Mucosa of descending colon (tissue), 3 donors: ENCODE measurements at places on chromosomes 13 and 19. TPM values are rescaled to one million over a fixed set of nuclear protein-coding genes. Genes with fewer than 3 reads are reported as not detected.
A peak's percentile ranks its signal among the peaks of the same experiment; 100 is the strongest.

Gene FDX2
- 9.7 TPM for total RNA-seq

Gene SPIB
- total RNA-seq, result 61.6 TPM

Gene C1QTNF9
- not detected for total RNA-seq

Gene CHMP2A
- 125 TPM for total RNA-seq

Gene TMEM221
- 0.51 TPM for total RNA-seq

Gene CD79A
- 2.7 TPM for total RNA-seq

Gene MTUS2
- 0.85 TPM for total RNA-seq

Gene USHBP1
- total RNA-seq, result 2.2 TPM

- DNase-seq, result no peak
These were observed 3.7 kb downstream of the LMTK3 start for GRCh38 chr19:48507911-48508439.

DNA sequence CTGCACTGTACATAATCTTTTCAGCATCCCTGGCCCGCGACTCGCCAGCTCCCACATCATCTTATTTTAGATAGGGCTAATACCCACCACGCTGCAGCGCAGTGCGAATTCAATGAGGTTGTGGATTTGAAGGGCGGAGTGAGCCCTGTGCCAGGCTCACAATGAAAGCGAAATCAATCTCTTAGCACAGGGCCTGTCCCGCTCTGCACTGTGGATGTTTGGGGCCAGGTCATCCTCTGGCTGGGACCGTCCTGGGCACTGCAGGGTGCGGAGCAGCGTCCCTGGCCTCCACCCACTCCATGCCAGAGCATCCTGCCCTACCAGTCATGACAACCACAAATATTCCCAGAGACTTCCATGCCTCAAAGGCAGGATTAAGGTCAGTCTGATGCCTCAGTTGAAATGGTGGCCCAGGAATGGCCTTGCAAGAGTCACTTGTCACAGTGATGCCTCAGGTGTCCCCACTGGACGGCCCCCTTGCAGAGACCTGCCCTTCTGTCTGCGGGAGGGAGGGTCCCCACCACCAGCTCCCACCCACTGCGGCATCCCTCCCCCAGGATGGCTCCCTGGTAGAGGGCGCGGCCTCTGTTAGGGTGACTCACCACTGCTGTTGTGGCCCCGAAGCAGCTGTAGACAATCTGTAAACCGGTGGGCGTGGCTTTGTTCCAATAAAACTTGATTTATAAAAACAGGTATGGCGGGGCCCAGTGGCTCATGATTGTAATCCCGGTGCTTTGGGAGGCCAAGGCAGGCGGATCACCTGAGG is 5.6 kb downstream of the UHRF1 start:
- peak; percentile 94 for DNase-seq

- DNase-seq, result no peak
These were observed 6.6 kb downstream of the PPP2R1A start for GRCh38 chr19:52196256-52196967.

- DNase-seq, result no peak
These were observed 48.8 kb upstream of the INTS6 start for GRCh38 chr13:51501592-51502152.

DNA sequence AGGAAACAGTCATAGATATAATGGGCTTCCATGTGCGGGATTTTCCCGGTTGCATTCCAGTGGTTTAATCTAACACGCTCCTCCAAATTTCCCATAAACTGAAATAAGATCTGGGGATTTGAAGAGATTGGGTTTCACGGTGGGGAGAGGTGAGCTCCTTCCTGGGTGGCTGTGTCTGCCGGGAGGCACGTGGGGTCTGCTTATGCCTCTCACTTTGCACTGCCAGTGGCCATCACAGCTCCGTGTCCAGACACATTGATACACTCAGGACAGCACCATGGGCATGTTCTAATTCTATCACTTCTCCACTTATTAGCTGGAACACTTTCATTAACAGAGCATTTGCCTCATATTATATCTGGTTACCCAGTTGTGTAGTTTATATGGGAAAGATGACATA is 73.4 kb downstream of the SOX1 start:
- DNase-seq, result no peak

DNA sequence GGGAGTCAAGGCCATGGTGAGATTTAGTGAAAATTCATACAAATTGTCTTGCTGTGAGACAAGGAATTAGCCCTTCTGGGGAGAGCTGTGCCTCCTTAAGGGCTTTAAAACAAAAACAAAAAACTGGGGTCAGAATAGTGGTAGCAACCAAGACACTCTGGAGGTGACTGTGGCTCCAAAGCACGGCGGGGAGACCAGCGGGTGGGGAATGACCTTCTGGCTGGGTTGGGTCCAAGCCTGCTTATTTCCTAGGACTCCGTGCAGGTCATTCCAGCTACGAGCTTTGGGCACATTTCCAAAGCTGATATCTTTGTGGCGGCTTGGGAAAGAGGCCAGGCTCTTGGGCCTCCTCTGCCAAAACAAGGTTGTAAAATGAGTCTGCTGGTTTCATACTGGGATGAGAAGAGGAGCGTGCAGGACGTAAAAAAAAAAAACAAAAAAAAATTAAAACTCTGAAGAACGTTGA is 348.3 kb downstream of the UQCRFS1 start:
- peak; percentile 45 for DNase-seq

GRCh38 chr13:29454931-29455481 is 140.5 kb downstream of the SLC7A1 start:
- DNase-seq, result no peak

DNA sequence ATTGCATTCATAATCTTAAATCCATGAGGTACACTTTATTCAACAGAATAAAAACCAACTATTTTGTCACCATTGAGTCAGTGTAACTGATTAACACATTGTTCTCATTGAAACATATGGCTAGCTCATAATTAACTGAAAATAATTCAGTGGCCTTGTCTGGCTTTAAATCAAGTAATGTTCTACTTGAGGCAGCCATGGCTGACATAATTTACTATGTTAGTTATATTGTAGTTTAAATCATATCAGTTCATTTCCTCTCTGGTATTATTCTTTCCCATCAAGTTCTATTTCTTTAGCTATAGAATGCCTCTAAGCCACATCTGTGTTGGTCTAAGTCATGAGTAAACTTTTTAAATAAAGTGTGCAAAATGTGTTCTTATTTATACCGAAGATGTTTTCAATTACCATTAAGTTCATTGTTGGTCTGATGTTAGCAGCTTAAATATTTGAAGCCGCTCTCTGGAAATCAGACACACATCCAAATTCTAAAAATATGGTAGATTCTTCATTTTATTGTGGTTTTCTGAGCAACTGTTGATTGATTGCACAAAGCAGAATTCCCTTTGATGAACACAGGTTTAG is 393.7 kb downstream of the GPC6 start:
- DNase-seq, result no peak

DNA sequence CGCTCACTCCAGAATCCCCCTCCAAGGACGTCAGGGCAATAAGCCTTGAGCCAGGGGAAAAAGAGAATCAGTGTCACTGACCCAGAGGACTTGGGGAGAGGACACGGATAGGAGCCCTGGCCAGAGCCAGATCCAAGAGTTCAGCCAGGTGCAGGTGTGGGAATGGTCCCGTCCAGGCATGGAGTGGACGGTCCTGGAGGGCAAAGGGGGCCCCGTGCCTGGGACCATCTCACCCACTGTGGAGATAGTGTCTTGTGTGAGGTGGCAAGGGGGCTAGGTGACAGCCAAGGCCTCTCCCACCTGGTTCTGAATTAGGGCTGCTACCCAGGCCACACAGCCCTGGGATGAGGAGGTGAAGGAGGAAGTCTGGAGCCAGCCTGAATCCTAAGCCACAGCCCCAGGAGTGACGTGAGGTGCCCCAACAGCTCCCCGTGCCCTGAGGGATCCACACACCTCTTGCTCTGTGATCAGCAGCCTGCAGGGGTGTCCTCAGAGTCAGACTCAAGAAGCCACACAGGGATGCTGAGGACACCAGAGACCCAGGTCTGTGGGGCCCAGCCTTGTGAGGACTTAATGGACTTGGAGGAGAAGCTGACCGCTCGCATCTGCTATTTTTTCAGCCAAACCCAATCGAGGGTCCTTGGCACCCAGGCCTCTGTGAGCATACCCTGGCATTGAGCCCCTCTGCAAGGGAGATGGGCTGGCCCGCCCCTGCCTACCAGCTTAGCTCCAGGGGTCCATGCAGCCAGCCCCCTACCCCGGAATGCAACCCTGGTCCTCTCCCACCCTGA is 16.4 kb upstream of the ZNF14 start:
- DNase-seq, result no peak

GRCh38 chr13:79658333-79658975 is 177.5 kb downstream of the NDFIP2 start:
- no peak for DNase-seq

GRCh38 chr13:49455007-49455398 is 10.9 kb downstream of the SETDB2 start:
- DNase-seq, result no peak

DNA sequence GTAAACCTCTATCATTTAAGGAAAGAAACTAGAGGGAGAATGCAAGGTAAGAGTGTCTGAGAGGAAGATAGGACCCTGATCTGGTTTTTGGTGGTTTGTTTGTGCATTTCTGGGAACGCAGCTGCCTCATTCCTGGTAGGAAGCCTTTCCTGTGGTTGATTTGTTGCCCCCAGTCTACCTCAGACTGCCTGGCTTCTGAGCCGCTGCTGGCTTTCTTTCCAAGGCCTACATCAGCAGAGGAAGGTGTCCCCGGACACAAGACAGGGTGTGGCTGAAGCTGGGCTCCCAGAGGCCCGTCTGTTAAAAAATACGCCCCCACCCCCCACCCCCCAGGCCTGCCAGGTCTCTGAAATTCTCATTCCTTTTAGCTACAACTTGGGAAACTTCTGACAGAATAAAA is 42.6 kb downstream of the C13orf42 start:
- DNase-seq, result no peak

- peak; percentile 70 for DNase-seq
These were observed 536 bp upstream of the AKAP8 start for GRCh38 chr19:15379999-15380647.

GRCh38 chr13:32752311-32752710 is 166.1 kb downstream of the PDS5B start:
- no peak for DNase-seq

- DNase-seq, result no peak
These were observed 9.9 kb upstream of the PLA2G4C start for GRCh38 chr19:48120505-48120904.

GRCh38 chr13:39397896-39398265 is 205.1 kb downstream of the LHFPL6 start:
- DNase-seq, result no peak

DNA sequence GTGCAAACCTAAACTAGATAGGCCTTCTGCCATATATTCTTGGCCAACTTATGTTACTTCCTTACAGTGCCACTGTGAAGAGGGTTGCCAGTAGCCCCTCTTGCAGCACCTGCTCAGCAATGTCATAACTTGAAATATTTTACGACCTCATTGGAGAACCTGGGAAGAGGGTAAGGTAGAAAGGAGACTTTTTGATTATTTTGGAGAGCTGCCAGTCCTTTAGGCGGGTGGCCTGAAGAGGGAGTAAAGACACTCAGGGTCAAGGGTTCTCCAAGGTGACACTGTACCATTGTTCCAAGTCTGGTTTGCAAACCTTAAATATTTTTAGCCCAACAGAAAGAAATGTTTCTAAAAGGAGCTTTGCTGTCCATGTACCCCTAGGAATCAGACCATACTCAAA is 118.3 kb downstream of the FLT1 start:
- no peak for DNase-seq

GRCh38 chr13:75620020-75620419 is 16.1 kb upstream of the LMO7 start:
- DNase-seq, result no peak

- peak; percentile 57 for DNase-seq
These were observed 4.6 kb downstream of the PIK3R2 start for GRCh38 chr19:18157465-18158063.

DNA sequence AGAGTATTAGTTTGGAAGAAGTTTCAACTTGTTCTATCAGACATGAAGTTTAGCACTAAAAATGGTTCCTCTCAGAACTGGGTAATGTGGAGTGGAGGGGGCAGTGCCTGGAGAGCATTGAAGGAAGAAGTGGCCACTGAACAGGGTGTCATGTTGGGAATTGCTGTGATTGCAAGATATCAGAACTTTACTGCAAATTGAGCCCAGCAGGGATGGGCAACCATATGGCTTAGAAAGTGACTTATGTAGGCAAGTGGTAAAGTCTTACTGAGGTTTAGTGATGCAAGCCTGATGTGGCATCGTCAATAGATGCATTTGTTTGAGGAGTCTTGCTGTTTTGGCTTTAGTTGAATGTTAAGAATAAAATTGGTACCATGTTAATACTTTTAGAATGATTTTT is 31.7 kb downstream of the WASF3 start:
- no peak for DNase-seq

DNA sequence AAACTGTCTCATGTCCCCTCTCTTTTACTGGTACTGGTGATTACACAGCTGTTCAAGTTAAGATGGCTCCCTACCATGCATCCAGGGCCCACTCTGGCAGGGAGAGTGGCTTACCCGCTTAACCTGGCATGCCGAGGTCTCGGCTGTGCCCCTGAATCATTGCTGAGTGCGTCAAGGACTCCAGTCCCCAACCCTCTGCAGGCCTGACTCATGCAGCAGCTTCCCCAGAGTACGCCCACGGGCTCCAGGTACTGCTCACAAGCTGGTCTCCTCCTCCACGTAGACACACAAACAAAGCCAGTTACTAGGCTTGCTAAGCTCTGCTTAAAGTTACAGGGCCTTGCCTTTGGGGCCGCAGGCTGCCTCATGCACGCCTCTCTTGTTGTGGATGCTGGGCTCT is 447.4 kb downstream of the COG6 start:
- no peak for DNase-seq

GRCh38 chr19:27741236-27741635 is 1471.7 kb downstream of the UQCRFS1 start:
- DNase-seq, result no peak

DNA sequence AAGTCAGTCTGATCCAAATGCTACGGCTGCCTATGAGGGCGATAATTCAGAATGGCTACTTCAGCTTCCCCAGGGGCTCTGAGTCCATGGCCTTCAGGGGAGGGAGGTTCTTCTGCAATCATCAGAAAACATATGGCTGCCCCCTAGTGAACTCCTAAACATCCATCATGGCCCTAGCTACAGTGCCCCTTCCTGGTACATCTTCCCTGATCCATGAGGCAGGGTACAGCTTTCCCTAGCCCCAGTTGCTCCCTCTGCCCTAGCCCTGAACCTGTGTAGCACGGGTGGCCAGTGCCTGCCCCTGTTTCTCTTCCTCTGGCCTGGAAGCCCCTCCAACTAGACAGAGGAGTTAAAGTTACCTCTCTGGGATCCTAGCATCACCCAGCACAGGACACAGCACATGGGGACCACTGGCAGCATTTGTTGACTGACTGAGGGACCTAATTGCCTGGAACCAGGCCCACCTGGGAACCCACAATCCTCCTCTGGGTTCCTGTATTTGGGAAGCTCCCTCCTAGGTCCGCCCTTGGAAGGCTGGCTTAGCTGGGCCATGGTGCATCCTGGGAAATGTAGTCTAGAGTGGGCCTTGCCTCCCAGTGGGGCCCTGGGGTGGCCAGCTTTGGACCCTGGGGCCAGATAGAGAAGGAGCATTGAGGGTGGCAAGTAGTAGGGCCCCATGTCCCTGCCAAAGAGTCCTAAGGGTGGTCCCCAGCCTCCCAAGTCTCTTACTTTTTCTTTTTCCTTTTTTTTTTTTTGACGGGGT is 17.7 kb upstream of the SEMA6B start:
- no peak for DNase-seq
